ENCODE measurements at places on chromosomes 11 and 22. TPM values are rescaled to one million over a fixed set of nuclear protein-coding genes. Genes with fewer than 3 reads are reported as not detected.

ACR gene
- total RNA-seq = not detected

SLC22A8 gene
- not detected for total RNA-seq

SCO2 gene
- 2.8 TPM for total RNA-seq

HTR3B gene
- not detected for total RNA-seq

SULT4A1 gene
- 0.47 TPM for total RNA-seq

KIF18A gene
- total RNA-seq = 5.2 TPM

AQP11 gene
- 3.9 TPM for total RNA-seq

RBMXL2 gene
- not detected for total RNA-seq
